AG04449 (cell line): ENCODE measurements at places on chromosomes 2 and 18.

DNA sequence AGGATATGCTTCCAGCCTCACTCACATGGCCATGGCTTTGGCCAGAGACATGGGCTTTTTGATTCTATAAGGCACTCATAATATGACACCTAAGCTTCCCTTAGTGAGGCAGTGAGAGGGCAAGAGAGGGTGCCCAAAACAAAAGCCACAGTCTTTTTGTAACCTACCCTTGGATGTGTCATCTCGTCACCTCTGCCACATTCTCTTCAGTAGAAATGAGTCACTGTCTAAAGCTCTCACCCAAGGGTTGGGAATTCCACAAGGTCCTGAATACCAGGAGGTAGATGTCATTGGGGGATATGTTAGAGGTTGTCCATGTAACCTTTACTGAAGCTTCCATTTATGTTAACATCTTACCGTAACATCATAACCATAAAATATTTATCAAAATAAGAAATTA is 108.4 kb downstream of the ALMS1 start:
- DNase-seq, result no peak

DNA sequence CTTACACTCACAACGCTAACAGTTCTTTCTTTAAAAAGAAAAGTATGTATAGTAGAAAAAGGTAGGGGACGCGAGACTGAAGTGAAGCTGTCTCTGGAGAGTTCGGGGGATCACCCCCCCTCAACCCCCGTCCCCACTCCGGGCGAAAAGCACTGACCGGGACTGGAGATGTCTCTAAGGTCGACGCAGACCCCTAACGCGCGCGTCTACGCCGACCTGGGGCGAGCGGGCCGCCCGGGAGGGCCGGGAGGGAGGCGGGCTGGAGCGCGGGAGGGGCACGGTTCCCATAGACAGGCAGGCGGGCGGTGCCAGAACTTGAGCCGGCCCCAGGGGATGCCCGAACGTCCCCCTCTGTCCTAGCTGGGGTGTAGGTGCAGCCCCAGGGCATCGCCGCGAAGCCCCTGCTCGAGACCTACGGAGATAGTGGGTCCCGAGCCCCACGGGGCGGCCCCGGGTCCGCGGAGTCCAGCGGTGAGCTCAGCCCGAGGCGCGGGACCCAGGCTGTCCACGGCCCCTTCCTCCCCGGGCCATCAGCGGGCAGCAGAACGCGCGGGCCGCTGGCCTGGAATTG is 82.2 kb downstream of the CHRNA1 start:
- no peak for DNase-seq

- DNase-seq, result no peak
These were observed 3.8 kb upstream of the ARHGAP25 start for GRCh38 chr2:68730828-68731227.

DNA sequence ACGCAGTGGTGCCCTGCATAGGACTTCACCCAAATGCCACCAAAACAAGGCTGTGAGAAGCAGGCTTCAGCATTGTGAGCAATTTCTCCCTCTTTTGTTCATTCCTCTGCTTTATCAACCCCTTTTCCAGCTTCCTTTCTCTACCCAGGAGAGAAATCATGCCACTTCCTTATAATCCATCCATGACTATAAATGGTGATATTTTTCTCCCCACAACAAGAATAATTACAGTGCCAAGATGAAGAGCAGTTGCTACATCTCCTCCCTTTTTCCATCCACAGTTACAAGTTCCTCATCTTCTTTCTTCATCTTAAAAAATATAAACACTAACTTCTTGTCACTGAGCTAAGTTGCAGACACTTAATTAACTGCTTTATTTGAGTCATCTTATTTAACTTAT is 167.2 kb downstream of the ANTXR1 start:
- DNase-seq, result no peak

DNA sequence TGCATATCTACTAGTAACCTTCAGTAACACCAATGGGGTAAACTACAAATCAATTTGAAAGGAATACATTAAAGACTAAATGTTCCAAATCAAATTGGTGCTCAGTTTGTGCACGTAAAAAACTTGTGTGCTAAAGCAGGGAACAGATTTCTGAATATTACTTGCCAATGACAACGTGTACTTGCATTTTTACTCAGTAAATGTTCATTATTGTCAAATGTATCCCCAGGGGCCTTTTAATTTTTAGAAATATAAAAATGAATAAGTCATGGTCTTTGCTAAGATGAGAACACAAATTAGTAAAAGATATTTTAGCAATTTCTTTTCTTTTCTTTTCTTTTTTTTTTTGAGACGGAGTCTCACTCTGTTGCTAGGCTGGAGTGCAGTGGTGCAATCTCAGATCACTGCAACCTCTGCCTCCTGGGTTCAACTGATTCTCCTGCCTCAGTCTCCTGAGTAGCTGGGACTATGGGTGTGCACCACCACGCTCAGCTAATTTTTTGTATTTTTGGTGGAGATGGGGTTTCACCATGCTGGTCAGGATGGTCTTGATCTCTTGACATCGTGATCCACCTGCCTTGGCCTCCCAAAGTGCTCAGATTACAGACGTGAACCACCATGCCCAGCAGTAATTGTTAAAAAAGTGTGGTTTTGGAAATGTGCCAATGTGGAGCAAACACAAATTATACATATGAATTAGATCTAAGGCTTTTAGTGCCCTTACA is 52.6 kb downstream of the PMAIP1 start:
- DNase-seq, result no peak

GRCh38 chr2:68383778-68384177 is 18.7 kb downstream of the PLEK start:
- DNase-seq, result no peak

GRCh38 chr2:29519338-29519925 is 402.0 kb downstream of the ALK start:
- DNase-seq, result peak; percentile 59

DNA sequence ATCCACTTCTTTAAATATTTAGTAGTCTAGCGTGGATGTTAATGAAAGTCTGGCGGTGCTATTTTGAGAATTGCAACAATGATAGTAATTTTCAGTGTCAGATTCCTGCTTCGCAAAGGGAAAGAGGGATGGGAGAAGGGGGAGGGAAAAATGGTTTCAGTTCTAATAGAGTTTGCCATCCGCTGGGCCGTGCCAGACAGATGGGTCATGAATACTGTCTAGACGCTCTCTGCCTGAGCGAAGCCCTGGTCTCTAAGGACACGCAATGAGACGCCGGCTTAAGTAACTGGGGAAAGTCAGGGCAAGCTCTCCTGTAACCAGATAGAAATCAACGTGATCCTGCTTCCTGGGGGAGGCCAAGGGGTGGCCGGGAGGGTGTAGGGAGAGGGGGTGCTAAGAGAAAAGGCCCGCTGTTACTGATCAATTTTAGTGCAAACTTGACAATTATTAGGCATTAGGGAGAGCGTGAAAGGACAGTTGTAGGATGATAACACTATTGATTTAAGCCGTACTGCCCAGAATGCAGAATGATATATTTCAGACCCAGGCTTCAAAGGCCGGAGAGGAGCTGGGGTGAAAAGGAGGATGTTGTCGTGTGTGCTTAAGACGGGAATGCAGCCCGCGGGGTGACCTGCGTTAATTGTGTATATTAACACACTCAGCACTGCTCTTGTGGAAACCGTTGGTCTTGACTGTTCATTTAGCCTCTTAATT is 229.2 kb downstream of the LDLRAD4 start:
- DNase-seq, result peak; percentile 77

GRCh38 chr18:1052301-1052700 is 147.6 kb downstream of the ADCYAP1 start:
- no peak for DNase-seq
